ENCODE measurements at places on chromosomes 5 and 9.

DNA sequence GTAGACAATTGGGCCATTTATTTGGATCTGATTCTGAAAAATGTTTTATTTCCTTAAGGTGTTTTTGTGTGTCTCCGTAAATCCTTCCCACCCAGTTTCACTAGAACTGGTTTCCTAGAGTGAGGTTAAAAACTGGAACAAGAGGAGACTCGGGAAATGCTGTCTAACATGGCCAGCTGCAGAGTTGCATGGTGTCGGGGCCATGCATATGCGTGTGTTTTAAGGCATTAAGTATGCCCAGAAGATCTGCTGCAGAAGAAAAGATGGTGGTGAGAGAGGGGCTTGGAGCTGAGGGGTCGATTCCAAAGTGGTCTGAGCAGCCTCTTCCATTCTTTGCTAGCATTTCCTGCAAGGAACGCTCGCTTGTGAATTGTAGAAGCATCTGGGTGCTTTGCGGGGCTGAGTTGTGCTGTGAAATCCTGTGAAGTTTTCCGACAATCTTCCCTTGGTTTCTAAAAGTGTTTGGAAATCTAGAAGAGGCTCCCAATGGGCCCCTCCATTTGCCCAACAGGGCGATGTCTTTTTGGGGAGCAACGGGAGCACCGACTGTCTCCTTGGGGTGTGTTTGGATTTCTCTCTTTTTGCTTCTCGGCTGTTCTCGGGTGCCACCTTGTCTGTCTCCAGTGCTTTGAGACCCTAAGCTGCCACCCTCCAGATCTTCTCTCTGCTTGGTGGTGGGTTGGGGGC is 113.8 kb downstream of the COL5A1 start:
- DNase-seq, result no peak

GRCh38 chr9:8492024-8492423 is 692.4 kb upstream of the DMAC1 start:
- no peak for DNase-seq

DNA sequence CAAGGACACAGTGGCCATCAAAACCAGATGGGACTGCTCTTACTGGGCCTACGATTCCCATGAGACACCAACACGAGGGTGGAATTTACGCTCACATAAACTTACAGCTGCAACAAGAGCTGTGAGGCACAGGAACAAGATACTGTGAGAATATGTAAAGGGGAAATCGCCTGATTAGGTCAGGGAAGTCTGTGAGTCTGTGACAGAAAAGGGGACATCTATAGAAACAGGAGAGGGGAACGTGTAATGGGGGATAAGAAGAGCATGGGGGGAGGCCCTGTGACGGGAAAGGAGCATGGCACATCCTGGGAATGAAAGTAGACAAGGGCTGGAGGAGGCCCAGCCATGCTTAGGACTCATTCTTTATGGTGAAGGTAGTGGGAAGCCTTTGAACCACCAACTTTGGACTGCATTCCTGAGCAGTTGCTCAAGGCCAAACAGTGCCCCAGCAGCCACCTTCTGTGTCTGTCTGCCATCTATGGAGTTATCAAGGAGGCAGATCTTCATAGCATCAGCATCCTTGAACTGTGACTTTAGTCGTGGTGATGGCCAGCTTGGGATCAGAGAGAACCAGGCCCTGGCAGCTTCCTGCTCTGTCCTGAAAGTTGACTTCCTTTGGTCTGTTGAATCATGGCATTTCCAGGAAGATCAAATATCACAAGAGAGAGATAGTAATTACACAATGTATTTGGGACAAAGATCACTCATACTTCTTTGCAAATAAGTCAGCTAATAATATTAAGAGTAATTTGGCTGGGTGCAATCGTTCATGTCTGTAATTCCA is 87.9 kb upstream of the FAM169A start:
- DNase-seq, result no peak

- no peak for DNase-seq
Observed at GRCh38 chr5:83331842-83332241, 139.7 kb upstream of the VCAN start.

- no peak for DNase-seq
Observed at GRCh38 chr5:11854936-11855335, 49.3 kb downstream of the CTNND2 start.

GRCh38 chr9:98867429-98868168 is 60.1 kb downstream of the GALNT12 start:
- DNase-seq, result peak; percentile 83

- no peak for DNase-seq
Observed at GRCh38 chr9:111197256-111197655, 132.8 kb downstream of the OR2K2 start.

GRCh38 chr9:98146101-98146991 is 27.3 kb upstream of the TRIM14 start:
- DNase-seq, result peak; percentile 30

DNA sequence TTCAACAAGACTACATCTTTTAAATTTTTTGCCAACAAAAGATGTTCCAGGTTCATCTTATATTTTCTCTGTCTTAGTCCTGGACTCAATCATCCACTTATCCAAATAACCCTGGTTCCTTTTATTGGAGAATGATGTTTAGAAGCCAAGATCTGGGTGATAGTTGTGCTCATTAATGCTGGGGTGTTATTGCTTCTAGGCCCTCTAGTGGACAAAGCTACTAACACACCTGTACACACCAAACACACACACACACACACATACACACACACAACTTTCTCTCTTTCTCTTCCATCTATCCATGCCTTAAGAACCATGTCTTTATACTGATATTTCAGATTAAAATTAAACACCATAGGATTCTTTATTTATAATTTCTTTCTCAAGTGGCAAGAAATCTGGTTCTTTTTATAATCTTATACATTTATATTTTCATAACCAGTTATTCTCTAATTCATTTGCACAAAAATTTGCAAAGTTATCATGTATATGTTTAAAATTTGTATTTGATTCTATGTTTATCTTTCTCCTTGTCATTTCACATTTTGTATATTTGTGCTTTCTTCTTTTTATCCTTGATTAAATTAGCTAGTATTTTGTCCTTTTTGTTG is 179.1 kb upstream of the SMIM23 start:
- DNase-seq, result no peak

DNA sequence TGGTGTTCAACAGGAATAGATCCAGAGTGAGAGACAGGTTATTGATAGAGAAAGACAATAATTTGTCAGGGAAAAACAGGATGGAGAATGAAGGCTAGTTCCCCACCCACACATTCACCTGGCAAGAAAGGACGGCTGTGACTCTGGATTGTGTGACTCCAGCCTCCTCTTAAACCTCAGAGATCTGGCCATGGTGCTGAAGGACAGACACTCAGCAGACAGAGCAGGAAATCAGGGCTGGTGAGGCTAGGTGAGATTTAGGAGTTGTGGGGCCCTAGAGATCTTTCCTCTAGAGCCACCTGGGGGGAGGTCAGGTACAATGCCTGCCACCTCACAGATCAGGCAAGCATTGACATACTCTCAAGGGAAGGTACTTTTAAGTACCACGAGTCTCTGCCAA is 15.2 kb downstream of the OR1B1 start:
- no peak for DNase-seq

DNA sequence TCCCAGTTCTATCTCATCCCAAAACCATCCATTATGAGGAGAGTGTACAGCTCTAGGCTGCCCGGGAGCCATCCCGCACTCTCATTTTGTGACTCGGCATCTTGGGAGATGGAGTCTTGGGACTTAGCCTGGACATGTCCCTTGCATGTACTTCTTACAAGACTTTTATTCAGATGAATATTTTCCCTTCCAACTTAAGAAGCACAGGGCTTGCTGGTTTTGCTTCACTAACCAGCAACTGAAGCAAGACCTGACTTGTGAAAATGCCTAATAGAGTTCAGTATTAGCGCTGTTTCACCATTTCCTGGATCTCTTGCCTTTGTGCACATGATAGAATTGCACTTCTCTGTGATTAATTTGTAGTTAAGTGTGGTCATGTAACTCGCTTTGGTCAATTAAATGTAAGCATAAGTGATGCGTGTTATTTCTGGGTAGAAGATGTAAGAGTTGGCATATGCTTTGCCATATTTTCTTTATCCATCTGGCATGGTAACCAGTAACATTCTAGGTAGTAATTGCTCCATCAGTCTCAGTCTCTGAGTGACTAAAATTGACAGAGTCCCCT is 55.8 kb downstream of the PDCD1LG2 start:
- no peak for DNase-seq

- no peak for DNase-seq
Observed at GRCh38 chr9:137206602-137207001, 1.1 kb downstream of the NDOR1 start.

DNA sequence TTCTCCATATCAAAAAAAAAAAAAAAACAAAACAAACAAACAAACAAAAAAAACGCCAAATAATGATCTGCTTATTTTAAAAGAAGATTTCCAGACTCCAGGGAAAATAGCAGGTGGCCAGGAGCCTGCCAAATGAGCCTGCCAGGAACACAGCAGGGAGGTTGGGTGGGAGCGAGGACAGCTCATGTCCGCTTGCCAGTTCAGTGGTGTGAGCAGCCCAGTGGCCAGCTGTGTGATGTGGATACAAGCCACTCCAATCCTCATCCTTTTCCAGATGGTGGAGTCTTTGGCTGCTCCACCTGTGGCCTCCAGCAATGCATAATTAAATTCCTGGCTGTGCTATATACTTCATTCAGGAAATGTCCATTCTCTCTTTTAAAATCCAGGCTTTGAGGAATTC is 1025.1 kb upstream of the C9orf72 start:
- peak; percentile 44 for DNase-seq

DNA sequence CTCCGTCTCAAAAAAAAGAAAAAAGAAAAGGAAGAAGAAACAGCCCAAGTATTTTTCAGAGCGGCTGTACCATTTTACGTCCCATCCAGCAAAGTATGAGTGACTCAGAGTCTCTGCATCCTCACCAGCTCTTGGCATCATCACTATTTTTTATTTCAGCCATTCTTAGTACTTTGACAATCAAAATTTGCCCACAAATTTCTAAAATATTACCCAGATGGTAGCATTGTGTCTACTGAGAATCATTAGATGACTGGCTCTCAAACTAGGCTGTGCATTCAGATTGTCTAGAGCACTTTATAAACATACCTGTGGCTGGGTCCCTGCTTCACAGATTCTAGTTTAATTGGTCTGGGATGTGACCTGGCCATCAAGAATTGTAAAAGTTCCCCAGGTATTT is 21.6 kb upstream of the MELK start:
- DNase-seq, result no peak

- DNase-seq, result no peak
Observed at GRCh38 chr5:73426034-73426433, 22.5 kb downstream of the FOXD1 start.

DNA sequence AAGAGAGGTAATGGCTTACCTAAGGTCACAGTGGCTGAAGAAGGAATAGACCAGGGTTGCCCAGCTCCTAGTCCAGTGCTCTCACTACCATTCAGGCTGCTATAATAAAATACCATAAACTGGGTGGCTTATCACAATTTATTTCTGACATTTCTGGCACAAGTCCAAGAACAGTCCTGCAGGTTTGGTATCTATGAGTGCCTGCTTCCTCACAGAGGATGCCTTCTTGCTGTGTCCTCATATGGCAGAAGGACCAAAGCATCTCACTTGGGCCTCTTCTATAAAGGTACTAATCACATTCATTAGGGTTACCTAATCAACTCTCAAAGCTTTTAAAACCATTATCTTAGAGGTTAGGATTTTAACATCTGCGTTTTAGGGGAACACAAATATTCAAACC is 17.2 kb downstream of the STARD4 start:
- no peak for DNase-seq

- no peak for DNase-seq
Observed at GRCh38 chr5:135569755-135570452, 8.9 kb downstream of the CXCL14 start.

DNA sequence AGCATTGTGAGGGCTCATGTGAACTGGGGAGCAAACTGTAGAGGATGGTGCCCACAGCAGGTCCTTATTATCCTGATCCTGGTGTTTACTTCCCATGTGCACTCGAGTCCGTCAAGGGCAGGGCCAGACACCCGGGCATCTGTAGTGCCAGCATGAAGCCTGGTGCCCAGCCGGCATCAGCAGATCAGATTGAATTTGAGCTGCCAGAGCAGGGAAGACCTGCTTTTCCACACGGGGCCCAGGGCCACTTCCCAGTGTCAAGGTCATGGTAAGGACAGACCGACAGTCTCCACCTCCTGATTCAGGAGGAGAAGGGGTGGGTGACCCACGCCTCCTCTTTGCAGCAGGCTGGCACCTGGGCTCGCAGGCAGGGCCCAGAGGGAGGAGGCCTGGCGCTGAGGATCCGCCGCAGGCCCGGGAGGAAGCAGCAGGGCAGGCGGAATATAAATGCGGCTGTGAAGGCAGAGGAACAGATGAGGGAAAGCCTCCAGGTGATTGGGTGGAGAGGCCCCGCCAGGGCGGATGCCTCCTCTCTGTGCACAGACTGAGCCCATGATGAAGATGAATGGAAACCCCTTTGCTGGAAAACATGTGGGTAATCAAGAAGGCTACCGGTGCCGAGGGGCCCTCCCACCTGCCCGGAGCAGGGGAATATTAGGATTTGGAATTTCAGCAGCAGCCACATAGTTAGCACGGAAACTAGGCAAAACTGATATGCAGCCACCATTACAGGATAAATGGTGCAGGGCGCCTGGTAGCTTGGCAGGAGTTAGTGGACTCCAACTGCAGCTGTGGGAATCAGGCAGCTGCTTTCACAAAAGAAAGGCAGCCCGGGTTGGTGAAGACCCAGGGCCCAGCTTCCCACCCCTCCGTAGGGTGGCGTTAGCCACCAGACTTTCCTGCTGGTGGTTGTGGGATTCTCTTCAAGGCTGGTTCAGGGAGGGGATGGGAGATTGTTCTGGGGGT is 114.9 kb downstream of the GAPVD1 start:
- no peak for DNase-seq

DNA sequence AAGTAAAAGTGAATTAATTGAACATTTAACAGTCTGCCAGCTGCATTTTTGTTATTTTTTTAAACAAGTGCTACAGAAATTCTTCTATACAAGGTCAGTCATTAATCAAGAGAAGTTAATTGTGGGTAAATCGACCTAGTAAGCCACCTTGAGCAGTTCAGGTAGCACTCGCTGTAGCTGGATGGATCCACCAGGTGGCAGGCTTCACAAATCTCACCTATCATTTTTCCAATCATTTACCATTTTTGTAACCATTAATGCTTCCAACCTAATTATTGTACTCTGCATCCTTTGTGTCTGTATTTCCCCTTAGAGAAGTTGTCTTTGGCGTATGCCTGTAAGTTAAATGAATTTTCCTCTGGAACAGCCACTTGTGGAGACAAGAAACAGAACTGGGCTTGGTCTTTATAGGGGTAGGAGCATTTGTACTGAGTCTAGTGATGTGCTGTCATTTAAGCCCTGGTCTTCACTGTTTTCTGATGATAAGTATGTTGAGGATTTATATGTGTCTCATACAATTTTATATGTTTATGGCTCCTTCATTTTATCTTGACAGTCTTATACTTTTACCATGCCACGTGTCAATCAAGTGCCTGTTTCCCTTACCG is 39.5 kb downstream of the CD180 start:
- DNase-seq, result no peak

All from femur (tissue), 1 donor.